ENCODE measurements at places on chromosomes 5 and 9. TPM values are rescaled to one million over a fixed set of nuclear protein-coding genes. Genes with fewer than 3 reads are reported as not detected.

DNA sequence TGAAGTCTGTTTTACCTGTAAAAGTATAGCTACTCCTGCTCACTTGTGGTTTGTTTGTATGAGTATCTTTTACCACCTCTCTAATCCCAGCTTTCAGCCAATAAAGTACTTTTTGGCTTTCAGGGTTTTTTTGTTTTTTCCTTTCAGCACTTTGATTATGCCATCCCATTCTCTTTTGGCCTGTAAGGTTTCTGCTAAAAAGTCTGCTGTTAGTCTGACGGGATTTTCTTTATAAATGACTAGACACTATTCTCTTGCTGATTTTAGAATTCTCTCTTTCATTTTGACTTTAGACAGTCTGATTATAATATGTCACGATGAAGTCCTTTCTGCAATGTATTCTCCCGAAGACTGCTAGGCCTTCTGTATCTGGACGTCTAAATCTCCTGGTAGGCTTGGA is 37.2 kb downstream of the TEX10 start:
- H3K27ac ChIP-seq: no peak overlapping the region
- H3K27me3 ChIP-seq: no peaks in the 10 kb centered on the region
- H3K4me3 ChIP-seq: no peak overlapping the region
- H3K36me3 ChIP-seq: peaks cover 35% of the 10 kb centered on the region
- H3K4me1 ChIP-seq: no peaks in the 10 kb centered on the region
- DNase-seq: no peak

DNA sequence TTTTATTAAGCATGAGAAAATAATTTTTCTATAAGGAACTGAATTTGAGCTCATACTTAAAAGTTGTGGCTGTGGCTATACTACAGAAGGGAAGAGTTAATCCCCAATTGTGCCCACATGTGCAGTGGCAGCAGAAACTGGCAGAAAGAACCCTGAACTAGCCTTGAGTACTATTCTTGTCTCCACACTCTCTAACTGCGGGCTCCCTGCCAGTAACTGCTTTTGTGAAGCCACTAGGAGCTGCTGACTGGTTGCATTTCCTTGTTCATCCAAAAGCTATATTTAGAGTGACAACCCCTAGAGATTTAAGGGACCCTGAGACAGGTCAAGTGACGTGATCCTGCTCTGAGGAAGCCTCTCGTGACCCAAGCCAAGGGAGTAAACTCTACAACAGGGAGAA is 238.6 kb downstream of the ELAVL2 start:
- H3K27ac ChIP-seq: no peak overlapping the region
- no peaks in the 10 kb centered on the region for H3K36me3 ChIP-seq
- no peak for DNase-seq
- no peaks in the 10 kb centered on the region for H3K27me3 ChIP-seq
- no peak overlapping the region for H3K4me3 ChIP-seq

GRCh38 chr5:117759849-117760499 is 1185.4 kb upstream of the SEMA6A start:
- H3K4me3 ChIP-seq: no peak overlapping the region
- H3K36me3 ChIP-seq: no peaks in the 10 kb centered on the region
- H3K4me1 ChIP-seq: no peaks in the 10 kb centered on the region
- no peak overlapping the region for H3K27ac ChIP-seq

DNA sequence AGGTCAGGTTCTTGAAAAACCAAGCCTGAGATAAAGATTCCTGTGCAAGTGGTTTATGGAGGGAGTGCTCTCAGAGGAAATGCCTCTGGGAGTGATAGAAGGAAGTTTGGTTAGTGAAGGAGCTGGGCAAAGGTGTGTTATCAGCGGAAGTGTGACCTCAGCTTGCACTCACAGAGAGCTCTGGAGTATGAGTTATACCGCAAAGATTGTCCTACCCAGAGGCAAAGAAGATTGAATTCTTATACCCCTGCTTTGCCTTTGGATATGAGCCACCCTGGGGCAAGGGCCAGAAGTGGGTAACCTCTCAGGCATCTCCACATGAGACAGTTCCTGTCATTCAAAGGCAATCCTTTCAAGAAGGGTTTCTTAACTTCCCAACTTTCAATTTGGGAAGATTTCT is 145.6 kb downstream of the MUSK start:
- no peaks in the 10 kb centered on the region for H3K4me1 ChIP-seq
- DNase-seq: no peak
- H3K36me3 ChIP-seq: no peaks in the 10 kb centered on the region
- no peak overlapping the region for H3K27ac ChIP-seq
- H3K4me3 ChIP-seq: no peak overlapping the region
- no peaks in the 10 kb centered on the region for H3K27me3 ChIP-seq

DNA sequence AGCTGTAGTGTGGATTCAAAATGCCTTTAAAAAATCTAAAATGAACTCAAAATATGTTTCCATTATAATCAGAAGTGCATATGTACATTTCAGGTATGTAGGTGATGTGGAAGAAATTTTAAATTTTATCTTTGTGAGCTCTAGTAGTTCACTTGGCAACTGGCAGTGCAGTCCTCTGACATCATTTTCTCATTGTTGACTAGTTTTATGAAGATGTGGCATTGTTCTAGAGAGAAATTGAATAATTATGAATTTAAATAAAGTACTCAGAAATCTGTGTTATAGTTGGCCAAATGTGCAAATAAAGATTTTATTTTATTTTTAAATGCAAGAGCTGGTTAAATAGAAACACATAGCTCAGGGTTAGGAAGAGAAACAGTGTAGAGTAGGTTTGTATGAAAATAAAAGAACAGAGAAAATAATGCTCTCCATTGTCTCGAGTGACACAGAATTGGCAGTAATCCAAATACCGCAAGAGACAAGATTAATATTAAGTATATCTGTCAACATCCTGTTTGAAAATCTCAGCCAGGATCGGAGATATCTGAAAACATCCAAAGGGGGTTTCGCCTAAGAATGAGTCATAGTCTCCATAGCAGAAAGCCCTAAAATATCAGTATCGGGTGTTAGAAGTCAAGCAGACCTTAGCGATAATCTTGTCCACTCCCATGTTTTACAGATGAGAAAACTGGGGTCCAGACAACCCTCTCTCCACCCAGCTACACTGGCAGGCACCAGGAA is 189.4 kb downstream of the CCDC192 start:
- H3K27ac ChIP-seq: no peak overlapping the region
- H3K36me3 ChIP-seq: no peaks in the 10 kb centered on the region
- H3K4me3 ChIP-seq: no peak overlapping the region
- H3K4me1 ChIP-seq: no peaks in the 10 kb centered on the region
- no peaks in the 10 kb centered on the region for H3K27me3 ChIP-seq
- peak; percentile 18 for DNase-seq

- H3K27me3 ChIP-seq: no peaks in the 10 kb centered on the region
- no peak overlapping the region for H3K4me3 ChIP-seq
- DNase-seq: no peak
- no peak overlapping the region for H3K27ac ChIP-seq
These were observed 141.7 kb downstream of the ADGRV1 start for GRCh38 chr5:90700299-90700698.

DNA sequence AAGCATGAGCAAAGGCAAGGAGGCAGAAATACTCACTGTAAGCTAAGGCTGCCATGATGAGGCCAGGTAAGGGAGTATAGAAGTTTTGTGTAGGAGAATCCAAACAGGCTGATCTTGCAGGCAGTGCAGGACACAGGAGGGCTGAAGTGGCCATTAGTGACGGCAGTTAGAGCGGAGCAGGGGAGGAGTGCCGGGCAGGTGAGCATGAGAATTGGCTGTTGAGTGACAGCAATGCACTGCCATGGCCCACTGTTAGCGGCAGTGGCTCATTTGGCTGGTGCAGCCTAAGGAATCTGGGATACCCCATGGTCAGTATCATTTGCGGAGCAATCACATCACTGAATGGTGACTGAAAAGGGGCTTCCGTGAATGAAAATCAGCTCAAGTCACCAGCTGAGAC is 22.8 kb downstream of the RGS3 start:
- H3K27me3 ChIP-seq: no peaks in the 10 kb centered on the region
- no peak for DNase-seq
- no peak overlapping the region for H3K27ac ChIP-seq
- no peak overlapping the region for H3K4me3 ChIP-seq

GRCh38 chr5:178487911-178488600 is 102.1 kb downstream of the COL23A1 start:
- no peaks in the 10 kb centered on the region for H3K27me3 ChIP-seq
- no peak overlapping the region for H3K4me3 ChIP-seq
- H3K27ac ChIP-seq: no peak overlapping the region
- no peaks in the 10 kb centered on the region for H3K4me1 ChIP-seq

DNA sequence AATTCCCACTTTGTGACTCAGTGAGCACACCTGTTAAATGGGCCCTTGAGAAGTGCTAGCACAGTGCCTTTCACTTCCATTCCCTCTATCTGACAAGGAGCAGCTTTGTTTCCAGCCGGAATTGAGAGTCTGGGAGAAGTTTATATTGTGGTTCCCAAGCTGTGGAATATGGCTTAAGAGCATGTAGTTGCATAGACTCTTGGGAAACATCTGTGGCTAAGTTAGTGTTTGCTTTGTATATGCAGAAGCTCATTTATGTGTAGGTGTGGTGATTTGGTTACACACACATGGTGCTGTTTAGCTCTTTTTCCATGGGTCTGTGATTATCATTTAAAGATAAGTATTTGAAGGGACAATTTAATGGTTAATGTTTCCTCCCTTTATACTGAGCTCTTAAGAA is 110.5 kb upstream of the HMHB1 start:
- no peaks in the 10 kb centered on the region for H3K36me3 ChIP-seq
- H3K27ac ChIP-seq: no peak overlapping the region
- DNase-seq: no peak
- H3K27me3 ChIP-seq: no peaks in the 10 kb centered on the region
- no peak overlapping the region for H3K4me3 ChIP-seq

DNA sequence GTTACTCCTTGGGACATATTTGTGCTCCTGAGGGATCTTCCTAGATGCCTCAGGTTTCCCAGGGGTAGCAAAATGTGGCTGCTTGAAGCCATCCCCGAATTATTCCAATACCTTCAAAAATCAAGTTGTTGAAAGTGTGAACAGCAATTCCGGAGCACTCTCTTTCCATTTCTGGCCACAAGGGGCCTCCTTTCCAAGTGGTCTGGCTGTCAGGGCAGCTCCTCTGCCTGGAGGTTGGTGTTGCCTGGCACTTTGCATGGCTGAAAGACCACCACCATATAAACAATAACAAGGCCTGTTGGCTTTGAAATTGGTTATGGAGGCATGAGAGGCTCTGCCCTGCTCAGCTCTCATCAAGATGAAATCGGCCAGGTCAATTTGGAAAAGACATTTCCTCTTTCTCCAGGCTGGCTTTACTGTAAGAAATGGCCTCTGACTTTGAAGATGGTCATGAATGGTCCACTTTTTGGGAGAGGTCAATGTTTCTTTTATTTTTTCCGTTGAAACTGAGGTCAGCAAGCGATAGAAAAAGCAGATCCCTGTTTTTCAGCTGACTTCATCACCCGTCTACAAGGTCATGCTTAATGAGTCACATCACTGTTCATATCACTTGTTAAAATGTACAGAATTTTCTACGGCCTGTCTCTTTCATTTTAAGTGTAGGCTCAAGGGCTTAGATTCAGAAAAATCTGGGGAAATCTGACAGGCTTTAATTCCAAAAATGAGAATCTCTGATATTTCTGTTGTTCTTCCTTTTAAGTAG is 481.1 kb upstream of the ZNF608 start:
- H3K4me3 ChIP-seq: no peak overlapping the region
- no peaks in the 10 kb centered on the region for H3K4me1 ChIP-seq
- no peaks in the 10 kb centered on the region for H3K36me3 ChIP-seq
- no peak overlapping the region for H3K27ac ChIP-seq
- DNase-seq: no peak

- no peaks in the 10 kb centered on the region for H3K27me3 ChIP-seq
- H3K4me1 ChIP-seq: peaks cover 77% of the 10 kb centered on the region
- peak; percentile 59 for DNase-seq
These were observed 14.4 kb upstream of the PHF19 start for GRCh38 chr9:120891245-120891883.

DNA sequence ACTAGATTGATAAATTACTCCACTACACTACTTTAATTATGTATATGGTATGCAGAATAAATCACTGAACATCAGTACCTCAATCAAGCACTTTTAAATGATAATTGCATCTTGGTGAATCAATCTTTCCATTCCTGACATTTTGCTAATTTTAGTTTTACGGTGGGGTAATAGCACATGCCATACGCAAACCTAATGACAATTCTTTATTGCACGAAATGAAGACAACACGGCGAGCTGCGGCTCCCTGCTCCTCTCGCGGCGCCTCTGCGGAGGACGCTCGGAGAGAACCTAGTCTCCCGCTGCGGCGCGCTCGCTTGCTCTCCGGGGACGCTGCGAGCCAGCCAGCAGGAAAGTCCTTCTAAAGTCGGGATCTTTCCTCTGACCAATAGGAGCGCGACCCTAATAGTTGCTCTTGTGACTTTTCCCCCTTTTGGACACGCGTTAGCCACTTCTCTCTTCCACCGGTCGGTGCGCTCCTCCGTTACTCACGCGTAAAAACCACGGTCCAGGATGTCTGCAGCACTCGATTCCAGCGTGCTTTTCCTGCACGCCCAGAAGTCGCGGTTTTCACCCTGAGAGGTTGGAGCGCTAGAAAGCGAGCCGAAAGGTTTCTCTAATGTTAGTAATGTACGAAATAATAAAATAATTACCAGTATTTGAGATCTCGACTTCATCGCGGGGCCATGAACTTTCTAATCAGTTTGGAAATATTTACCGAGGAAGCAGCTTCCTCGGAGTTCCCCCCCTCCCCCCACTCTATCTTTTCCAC is 1.0 kb upstream of the MEF2C start:
- H3K27ac ChIP-seq: no peak overlapping the region
- DNase-seq: no peak
- no peaks in the 10 kb centered on the region for H3K36me3 ChIP-seq

DNA sequence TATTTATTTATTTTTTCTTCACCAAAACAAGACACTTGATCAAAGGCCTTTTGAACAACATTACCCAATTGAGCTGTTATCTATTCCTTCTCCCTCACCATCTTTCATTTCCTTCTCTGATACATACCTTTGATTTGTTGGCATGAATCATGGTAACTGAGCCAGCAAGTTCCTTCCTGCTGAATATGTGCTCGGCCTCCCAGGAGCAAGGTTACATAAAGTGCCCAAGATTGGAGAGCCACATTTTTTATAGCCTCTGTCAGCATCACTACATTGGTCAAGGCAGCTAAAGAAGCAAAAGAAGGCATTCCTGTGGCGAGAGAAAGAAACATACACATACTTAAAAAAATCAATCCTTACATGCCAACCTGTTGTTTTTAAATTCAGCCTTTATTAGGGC is 369.6 kb downstream of the CYLC2 start:
- H3K4me1 ChIP-seq: no peaks in the 10 kb centered on the region
- H3K27me3 ChIP-seq: no peaks in the 10 kb centered on the region
- H3K36me3 ChIP-seq: no peaks in the 10 kb centered on the region
- no peak for DNase-seq
- no peak overlapping the region for H3K4me3 ChIP-seq

GRCh38 chr9:105901514-105902109 is 207.3 kb downstream of the TMEM38B start:
- H3K36me3 ChIP-seq: no peaks in the 10 kb centered on the region
- no peaks in the 10 kb centered on the region for H3K4me1 ChIP-seq
- H3K27ac ChIP-seq: no peak overlapping the region
- no peak for DNase-seq
- H3K4me3 ChIP-seq: no peak overlapping the region

Gene MEIKIN
- total RNA-seq: not detected

Gene GEMIN5
- 8.0 TPM for total RNA-seq

Gene LCN15
- total RNA-seq: not detected

Gene SAXO1
- total RNA-seq: 0.30 TPM

Gene MOB3B
- total RNA-seq: 0.12 TPM

Gene FCN2
- not detected for total RNA-seq
